Activated CD4-positive, alpha-beta T cell treated with anti-CD3 and anti-CD28 coated beads, Interleukin-2, amount 10 ng/mL, durations not matched to agents 24 days and 14 days (primary cell): ENCODE measurements at places on chromosomes 1 and 21. TPM values are rescaled to one million over a fixed set of nuclear protein-coding genes. Genes with fewer than 3 reads are reported as not detected.

DNA sequence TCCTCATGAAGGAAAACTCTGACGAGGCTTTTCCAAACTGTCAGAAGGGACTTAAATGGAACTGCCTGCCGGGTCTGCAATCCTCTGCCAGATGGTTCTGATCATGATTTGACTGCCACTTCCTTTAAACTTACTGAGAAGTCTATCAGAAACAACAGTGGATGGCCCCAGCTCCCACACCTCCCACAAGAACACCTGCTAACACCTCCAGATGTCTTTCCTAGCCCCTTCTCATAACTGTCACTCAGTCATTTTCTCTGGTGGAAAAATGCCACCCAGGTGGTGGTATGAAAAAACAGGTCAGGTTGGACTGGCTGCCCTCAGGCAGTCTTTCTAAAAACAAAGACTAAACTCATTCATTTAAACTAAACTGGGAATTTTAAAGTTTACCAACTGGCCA lies 66.7 kb upstream of the ABCD3 start:
- no peak overlapping the region for H3K27ac ChIP-seq
- no peak overlapping the region for H3K4me3 ChIP-seq
- H3K27me3 ChIP-seq, result peaks cover 14% of the 10 kb centered on the region
- no peak for DNase-seq
- H3K4me1 ChIP-seq, result no peaks in the 10 kb centered on the region

GRCh38 chr1:246214708-246215509 lies 292.2 kb downstream of the SMYD3 start:
- H3K4me1 ChIP-seq, result no peaks in the 10 kb centered on the region
- DNase-seq, result no peak
- H3K27me3 ChIP-seq, result no peaks in the 10 kb centered on the region
- no peaks in the 10 kb centered on the region for H3K36me3 ChIP-seq

GCSAML gene
- total RNA-seq, result 0.12 and 0.14 TPM in 2 replicates

PLA2G4A gene
- 0.28 and 0.44 TPM in 2 replicates for total RNA-seq

FMO3 gene
- total RNA-seq, result not detected in 2 replicates

MIXL1 gene
- total RNA-seq, result not detected in 2 replicates

SERINC2 gene
- not detected in 2 replicates for total RNA-seq

DNA sequence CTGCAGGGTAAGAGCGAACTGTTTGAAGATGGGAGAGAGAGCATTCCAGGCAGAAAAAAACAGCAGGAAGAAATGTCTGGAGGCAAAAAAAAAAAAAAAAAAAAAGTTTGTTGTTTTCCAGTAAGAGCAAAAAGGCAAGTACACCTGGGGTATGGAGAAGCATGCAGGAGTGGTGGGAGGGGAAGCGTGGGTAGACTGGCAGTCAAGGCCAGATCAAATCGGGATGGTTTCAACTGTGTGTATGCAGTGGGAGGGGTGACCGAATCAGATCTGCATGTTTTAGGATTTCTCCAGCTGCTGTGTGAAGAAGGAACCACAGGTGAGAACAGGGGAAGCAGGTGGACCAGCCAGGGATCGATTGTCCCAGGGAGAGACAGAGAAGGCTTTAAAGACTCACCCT lies 34.7 kb downstream of the CSMD2 start:
- no peaks in the 10 kb centered on the region for H3K27me3 ChIP-seq
- DNase-seq, result no peak
- no peaks in the 10 kb centered on the region for H3K4me1 ChIP-seq

DNA sequence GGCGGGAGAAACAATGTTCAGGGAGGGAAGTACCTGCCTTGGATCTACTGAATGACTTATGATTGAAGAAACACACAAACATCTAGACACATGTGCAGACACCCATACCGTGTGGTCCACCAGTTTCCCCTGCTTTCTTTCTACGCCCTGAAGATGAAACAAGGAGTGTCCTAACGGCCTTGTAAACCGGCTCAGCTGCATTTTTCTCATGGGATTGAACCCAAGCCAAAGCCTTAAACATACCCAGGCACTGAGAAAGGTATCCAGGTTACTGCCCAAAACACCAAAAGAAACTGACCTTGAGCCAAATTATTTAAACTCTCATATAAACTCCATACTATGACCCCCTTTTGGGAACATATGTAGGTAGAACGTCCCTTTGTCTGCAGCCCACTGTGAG lies 630.0 kb upstream of the RGS18 start:
- no peak overlapping the region for H3K4me3 ChIP-seq
- no peak for DNase-seq
- no peak overlapping the region for H3K27ac ChIP-seq
- H3K36me3 ChIP-seq, result no peaks in the 10 kb centered on the region
- H3K27me3 ChIP-seq, result no peaks in the 10 kb centered on the region
- no peaks in the 10 kb centered on the region for H3K4me1 ChIP-seq
